ENCODE measurements at places on chromosomes 1 and 21.
A peak's percentile ranks its signal among the peaks of the same experiment; 100 is the strongest.

DNA sequence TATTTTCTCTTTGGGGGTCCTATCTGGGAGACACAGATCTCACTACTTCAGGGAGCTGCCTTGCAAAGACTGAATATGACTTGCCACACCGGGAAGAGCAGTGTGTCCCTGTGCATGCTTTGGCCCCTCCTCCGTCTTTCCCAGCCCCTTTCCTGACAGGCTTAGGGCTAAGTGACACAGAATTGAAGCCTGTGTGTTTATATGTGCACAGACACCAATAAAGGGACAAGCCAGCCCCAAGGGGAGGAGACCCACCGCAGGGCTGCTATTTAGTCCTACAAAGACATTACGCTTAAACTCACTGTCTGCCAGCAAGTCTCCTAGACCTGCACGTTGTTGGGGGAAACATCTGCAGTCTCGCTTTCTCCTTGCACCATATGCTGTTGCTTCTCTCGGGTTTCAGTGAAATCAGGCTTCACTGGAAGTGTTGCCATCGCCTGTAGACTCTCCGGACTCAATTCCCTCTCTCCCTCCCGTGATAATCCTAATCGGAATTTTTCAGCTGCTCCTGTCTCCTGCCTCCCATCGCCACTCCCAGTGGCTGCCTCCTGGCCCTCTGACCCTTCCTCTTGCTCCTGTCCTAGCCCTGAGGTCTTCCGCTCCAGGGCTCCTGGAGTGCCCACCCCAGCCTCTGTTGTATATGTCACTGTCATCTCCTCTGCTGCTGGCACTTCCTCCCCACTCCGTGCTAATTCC, 58.5 kb upstream of the LRRC53 start:
- DNase-seq = no peak

DNA sequence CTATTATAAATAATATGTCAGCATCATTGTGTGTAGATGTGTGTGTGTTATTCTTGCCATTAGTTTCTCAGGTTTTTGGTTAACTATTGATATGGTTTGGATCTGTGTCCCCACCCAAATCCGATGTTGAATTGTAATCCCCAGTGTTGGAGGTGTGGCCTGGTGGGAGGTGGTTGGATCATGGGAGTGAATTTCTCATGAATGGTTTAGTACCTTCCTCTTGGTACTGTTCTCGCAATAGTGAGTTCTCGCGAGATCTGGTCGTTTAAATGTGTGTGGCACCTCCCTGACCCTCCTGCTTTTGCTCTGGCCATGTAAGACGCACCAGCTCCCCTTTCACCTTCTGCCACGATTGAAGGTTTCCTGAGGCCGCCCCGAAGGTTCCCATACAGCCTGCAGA, 9.6 kb upstream of the POFUT2 start:
- no peak for DNase-seq

- peak; percentile 77 for DNase-seq
Measured at GRCh38 chr1:231971397-231972110, 345.0 kb downstream of the DISC1 start.

GRCh38 chr1:55362558-55362957, 147.4 kb upstream of the USP24 start:
- peak; percentile 23 for DNase-seq

DNA sequence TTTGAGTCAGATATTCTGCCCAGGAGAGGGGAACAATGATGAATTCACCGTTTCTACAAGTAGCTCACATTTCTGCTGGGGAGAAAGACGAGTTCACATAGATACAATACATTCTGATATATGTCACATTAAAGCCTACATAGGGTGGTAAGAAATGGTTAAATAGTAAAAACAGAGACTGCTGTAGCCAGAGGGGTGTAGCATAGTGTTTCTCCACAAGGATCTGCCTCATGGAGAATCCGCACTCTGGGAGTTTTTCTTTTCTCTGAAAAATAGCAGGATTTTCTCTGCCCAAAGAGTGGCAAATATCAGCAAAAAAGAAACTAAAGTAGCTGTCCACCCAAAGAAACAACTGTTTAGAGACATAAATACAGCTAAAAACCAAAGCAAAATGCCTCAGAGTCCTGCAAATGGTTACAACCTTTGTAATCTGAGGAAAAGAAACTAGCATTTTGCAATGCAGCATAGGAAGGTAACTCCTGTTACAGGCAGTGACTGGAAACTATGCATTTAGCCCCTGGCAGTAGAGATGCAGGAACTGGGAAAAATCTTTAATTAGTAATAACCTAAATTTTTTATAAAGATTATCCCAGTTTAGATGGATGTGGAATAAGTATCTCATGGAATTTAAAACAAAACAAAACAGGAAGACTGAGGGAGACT, 1126.7 kb upstream of the ADGRL2 start:
- no peak for DNase-seq

Data from bronchial epithelial cell (primary cell).